ENCODE measurements at places on chromosomes 5 and 9.

DNA sequence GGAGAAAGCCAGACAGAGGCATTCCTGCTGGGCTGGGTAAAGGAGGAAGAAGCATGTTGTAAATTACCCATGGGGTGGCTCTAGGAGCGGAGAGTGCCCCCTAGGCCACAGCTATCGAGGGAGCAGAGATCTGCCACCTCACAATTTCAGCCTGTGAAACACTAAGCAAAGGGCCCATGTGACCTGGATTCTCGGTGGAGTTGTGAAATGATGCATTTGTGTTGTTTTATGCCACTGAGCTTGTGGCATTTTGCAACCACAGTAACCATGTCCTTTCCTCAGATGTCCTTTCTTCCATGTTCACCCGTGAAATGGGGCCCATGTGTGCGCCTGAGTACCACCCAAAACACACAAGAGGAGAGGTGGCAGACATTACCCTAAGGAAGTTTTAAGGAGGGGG lies 159.3 kb downstream of the SYK start:
- no peak for DNase-seq

- no peak for DNase-seq
Measured at GRCh38 chr9:76729980-76730737, 34.1 kb upstream of the PCA3 start.

GRCh38 chr9:89539374-89539773 lies 41.5 kb upstream of the SEMA4D start:
- DNase-seq = no peak

DNA sequence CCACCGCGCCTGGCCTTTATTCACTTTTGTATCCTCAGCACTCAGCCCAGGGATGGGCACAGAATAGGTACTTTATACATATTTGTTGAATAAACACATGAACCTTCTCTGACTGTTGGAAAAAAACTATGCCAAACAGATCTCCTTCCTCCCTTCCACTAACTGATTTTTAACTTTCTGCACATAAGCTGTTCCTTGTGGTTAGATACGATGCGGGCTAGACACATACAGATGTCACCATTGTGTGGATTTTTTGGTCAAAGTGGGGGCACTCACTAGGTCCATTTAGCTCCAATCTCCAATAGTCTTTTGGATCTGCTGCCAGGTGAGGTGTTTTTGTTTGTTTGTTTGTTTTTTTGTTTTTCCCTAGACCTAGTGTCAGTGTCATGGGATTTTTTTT lies 5.1 kb downstream of the TEX48 start:
- no peak for DNase-seq

DNA sequence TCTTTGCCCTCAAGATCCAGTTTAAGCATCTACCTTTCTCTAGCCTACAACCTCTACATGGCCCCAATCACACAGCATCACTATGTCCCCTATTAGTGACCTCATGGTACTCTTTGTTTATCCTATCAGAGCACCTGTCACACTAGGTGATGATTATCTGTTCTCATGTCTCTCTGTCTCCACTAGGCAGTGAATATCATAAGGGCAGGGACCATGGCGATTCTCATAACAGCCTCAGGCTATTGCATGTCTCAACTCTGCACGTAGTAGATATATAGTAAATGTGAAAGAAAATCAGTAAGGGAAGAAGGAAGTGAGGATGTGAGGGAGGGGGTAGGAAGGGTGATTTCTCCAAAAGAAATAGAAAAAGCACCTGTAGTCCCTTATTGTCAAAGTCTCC lies 311.0 kb downstream of the NSG2 start:
- DNase-seq = no peak

- no peak for DNase-seq
Measured at GRCh38 chr5:126826619-126827215, 49.8 kb downstream of the LMNB1 start.

- no peak for DNase-seq
Measured at GRCh38 chr9:136084063-136084944, 10.8 kb downstream of the NACC2 start.

DNA sequence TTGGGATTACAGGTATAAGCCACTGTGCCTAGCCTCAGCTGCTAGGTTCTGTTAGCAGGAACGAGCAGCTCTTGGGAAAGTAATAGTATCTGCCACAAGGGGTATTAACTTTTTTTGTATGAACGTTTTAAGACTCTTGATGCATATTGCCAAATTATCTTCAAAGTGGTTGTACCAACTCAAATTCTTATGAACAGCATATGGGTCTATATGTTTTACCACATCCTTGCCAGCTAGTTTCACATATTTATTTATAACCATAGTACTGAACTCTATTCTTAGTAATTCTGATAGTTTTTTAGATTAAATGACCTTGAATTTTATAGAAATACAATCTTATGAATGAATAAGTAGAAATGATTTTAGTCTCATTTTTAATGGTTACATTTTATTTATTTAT lies 80.9 kb downstream of the HSPA4 start:
- DNase-seq = no peak

DNA sequence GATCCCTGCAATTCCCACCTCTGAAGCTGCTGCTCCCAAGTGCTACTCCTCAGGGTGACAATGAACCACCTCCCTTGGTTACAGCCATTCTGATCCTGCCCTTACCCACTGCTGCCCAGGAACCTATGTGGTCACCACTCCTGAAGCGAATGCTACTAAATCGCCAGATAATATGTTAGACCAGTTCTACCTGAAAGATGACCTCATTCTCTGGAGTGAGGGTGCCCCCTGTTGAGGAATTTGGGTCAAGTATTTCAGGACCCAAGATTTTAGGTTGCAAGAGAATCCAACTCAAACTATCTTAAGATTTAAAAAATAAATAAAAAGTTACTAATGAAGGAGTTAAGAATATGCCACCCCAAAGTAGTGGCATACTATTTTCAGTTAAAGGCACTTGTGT lies 5.8 kb upstream of the SNAPC3 start:
- DNase-seq = no peak

- no peak for DNase-seq
Measured at GRCh38 chr5:59842999-59843398, 50.5 kb downstream of the PDE4D start.

GRCh38 chr5:131104169-131104808 lies 60.8 kb downstream of the HINT1 start:
- DNase-seq = no peak

DNA sequence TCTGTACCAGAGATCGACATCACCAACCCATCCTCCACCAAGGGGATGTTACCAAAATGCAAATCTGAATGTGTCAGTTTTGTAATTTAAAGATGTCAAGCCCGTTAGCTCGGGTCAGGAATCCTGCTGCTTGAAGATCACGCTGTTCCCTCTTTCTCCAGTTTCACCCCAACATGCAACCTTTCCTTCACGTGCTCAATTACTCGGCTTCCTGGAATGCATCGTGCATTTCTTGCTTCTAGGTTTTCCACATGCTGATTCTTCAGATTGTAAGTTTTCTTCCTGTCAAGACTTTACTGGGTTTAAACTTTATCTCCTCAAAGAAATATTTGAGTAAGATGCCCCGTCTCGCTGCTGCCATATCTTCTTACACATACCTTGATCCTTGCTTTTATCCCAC lies 209.5 kb upstream of the SNX2 start:
- DNase-seq = no peak

DNA sequence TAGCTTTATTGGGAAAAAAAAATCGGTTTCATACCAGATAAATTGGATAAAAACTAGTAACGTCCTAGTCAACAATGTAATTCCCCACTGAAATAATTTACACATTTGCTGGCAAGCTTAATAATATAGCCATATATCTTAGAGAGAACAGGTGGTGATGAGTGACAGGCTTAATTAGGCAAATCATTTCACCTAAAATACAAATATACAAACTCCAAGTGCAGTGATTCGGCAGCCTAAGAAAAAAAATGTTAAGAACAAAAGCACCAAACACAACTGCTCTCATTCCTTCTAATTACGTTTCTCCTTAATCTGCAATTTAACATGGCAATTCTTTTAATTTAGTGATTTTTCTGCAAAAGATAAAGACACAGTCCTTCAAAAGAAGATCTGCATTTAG lies 56.0 kb upstream of the SLC25A51 start:
- DNase-seq = no peak

GRCh38 chr5:173455599-173455957 lies 127.4 kb upstream of the STC2 start:
- no peak for DNase-seq

GRCh38 chr5:145999208-145999607 lies 62.8 kb downstream of the SH3RF2 start:
- DNase-seq = no peak

- peak; percentile 6 for DNase-seq
Measured at GRCh38 chr9:87324613-87325194, 173.0 kb upstream of the DAPK1 start.

- no peak for DNase-seq
Measured at GRCh38 chr9:90847971-90848370, 46.4 kb downstream of the SYK start.

DNA sequence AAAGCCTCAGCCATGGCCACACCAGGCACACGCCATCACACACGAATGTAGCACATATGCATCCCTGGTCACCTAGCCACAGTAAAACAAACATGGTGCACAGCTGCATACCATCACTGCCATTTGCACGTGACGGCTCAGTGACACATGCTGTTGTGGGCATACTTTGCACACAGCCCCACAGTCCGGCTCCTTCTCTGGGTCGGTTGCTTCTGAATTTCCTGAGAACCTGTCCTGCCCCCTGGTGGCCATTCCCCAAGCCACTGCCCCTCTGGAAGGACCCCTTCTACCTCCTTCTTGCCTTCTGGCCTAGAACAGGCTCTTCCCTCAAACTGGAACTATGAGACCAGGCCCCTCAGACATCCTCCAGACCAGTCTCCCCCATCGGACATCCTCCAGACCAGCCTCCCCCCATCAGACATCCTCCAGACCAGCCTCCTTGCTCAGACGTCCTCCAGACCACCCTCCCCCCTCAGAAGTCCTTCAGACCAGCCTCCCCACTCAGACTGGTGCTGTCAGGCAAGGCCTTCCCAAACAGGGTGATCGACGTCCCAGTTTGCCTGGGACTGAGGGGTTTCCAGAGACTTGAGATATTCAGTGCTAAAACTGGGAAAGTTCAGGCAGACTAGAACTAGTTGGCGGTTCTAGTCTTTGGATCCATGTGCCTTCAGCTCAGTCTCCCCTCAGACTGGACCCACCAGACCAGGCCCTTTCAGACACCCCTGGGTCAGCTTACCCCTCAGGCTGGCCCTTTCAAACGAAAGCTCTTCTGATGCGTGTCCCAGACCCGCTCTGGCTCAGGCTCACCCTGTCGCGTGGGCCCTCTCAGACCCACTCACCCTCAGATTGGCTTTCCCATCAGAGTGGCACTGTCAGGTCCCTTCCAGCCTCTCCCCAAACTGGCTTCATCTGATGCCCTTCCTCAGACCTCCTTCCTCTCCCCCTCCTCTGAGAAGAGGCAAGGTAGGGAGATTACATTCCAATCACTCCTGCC lies 24.3 kb upstream of the ENHO start:
- DNase-seq = peak; percentile 83

GRCh38 chr9:107177243-107177839 lies 105.7 kb upstream of the RAD23B start:
- DNase-seq = no peak

- DNase-seq = no peak
Measured at GRCh38 chr5:154384480-154385235, 61.1 kb upstream of the SAP30L start.

- DNase-seq = no peak
Measured at GRCh38 chr9:74431467-74431866, 65.7 kb upstream of the RORB start.

- DNase-seq = no peak
Measured at GRCh38 chr5:133303298-133303697, 251.5 kb downstream of the HSPA4 start.

GRCh38 chr5:4228708-4229107 lies 633.1 kb downstream of the IRX1 start:
- no peak for DNase-seq

- DNase-seq = no peak
Measured at GRCh38 chr9:88991066-88992034, at the start of gene S1PR3. TSS of gene S1PR3 (plus strand) at chr9:88991468. CDS start at chr9:89001201, 9,733 bp downstream.
